ENCODE measurements at places on chromosomes 7 and 10.

GRCh38 chr10:31635009-31635408, 293.6 kb downstream of the ARHGAP12 start:
- no peak for DNase-seq

DNA sequence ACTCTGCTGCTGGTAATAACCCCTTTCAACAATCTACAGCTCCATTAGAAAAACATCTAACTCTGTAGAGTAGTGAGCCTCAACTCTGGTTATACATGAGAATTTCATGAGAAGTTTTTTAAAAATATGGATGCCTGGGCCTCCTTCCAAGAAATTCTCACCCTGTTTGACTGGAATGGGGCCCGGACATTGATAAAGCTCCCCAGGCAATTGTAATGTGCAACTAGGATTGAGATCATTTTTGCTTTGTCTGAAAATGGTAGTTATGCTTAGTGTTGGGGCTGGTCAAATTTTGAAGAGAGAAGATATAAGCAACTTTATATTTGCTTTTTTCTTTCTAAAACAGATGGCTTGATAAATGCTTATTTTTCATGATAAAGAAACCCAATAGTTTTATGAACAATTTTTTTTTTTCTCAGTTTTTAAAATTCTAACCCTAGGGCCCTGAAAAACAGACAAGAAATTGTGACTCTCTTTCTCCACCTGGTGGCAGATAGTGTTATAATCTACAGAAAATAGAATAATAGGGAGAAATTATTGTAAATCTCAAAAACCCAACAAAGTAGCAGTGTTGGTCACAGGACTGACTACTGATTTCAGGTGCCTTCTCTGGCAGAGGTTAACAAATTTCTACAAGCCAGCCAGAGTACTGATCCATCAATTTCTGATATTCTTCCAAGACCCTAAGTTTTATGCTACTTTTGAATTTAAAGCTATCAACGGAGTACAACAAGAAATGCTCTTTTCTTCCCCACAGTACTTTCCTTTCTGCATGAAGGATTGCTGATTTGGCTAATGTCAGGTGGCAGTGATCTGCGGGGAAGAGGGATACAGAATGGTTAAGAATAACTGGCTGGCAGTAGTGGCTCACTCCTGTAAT, 174.8 kb downstream of the DKK1 start:
- no peak for DNase-seq

DNA sequence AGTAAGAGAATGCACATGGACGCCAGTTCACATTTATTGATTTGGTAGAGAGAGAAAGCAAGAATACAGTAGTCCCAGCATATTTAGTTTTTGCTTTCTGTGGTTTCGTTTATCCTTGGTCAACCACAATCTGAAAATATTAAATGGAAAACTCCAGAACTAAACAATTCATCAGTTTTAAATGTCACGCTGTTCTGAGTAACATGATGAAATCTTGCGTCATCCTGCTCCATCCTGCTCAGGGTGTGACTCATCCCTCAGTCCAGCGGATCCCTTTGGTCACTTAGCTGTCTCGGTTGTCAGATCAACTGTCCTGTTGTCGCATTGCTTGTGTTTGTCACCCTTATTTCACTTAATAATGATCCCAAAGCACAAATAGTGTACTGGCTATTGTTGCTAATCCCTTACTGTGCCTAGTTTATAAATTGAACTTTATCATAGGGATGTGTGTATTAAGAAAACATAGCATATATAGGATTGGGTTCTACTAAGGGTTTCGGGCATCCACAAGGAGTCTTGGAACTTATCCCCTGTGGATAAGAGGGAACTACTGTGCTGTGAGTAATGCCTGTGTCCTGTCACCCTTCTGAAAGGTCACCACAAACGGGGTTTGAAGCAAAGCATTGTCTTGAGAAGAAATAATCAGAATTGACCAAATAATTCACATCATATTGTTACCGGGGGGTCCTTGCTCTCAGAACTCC, 73.6 kb downstream of the OTUD1 start:
- DNase-seq: peak; percentile 95

- peak; percentile 23 for DNase-seq
Measured at GRCh38 chr7:150406567-150407421, 27.7 kb downstream of the ZNF775 start.
